ENCODE measurements at places on chromosomes 4 and X.

- no peak for DNase-seq
These were observed 2.4 kb downstream of the ZNF275 start for GRCh38 chrX:153336121-153336894.

GRCh38 chrX:64739792-64740378 is 236.4 kb downstream of the ZC4H2 start:
- no peak for DNase-seq

DNA sequence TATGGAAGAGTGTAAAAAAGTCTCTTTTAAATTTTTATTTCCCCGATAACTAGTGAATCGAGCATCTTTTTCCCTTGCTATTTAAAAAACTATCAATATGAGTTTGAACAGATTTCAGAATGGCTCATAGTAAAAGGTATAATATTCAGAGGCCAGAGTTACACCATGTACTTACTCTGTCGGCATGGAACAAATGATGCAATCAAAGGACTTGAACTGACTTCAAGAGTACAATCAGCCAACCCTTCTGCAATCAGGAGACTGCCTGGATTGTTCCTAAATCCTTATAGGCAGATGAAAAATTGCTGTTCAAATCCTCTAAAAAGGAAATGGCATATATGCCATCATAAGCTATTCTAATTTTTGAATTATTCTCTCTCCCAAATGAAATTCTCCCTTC is 273.3 kb downstream of the SH2D1A start:
- no peak for DNase-seq

DNA sequence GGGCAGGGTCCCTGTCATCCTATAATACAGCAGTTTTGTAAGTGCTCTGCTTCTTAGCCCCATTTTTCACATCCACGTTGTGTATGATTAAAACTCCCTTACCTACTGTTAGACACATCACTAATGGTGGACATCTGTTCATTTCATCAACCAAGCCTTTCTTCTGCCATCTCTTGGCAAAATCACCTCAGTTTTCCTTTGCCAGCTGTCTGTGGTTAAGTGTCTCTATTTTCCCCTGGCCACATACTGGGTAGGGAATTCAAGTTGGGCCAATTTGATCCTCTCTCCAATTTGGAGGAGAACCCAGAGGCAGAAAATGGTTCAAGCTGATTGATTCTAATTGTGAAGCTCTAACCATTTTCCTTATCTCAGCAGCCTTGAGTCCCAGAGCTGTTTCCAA is 436.1 kb downstream of the PCDH7 start:
- DNase-seq: no peak

GRCh38 chr4:114251020-114251419 is 271.6 kb upstream of the ARSJ start:
- no peak for DNase-seq

GRCh38 chrX:16914058-16914457 is 32.4 kb upstream of the REPS2 start:
- DNase-seq: no peak

DNA sequence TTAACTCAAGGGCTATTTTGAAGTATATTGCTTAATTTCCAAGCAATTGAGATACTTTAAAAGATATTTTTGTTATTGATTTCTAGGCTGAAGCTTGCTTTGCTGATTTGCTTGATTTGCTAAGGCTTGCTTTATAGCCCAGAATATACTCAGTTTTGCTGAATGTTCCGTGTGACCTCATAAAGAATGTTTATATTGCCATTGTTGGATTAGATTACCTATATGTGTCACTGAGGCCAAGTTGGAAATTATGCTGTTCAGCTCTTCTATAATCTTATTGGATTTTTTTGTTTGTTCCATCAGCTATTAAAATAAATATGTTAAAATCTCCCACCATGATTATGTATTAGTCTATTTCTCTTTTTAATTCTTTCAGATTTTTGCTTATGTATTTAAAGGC is 13.0 kb downstream of the TBC1D19 start:
- DNase-seq: no peak

GRCh38 chrX:155874571-155875244 is 6.4 kb upstream of the VAMP7 start:
- no peak for DNase-seq

DNA sequence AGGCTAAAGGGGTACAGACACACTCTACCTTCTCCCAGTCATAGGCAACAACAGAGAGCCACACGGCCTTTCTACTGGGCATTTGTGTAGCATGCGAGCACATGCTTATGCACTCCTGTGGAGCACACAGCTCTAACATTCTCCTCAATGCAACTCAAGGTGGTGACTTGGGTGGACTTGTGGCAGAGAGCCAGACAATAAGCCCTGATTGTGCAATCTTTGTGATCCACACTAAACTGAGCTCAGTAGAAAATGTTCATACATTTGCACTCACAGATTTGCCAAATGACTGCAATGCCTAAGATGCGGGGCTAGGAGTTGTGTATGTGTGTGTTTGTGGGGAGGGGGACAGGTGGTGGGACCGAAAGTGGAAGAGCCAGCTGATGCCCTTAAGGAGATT is 31.4 kb upstream of the SETD7 start:
- DNase-seq: no peak

DNA sequence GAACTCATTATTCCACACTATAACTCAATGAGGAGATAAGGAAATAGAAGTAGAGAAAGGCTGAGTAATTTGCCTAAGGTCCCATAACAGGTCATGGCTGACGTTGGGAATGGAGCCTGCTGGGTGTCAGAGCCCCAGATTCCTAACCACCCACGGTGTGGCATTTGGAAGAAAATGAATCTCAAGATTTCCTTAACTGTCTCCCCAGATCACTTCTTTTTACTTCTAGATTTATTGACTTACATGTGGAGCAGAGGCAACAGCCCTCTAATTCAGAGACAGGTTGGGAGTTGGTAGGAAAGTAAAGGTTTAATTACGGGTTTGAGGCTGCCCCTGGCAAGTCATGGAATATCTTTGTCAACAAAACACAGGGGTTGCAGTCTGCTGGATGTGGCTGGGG is 134.0 kb downstream of the ARHGAP10 start:
- no peak for DNase-seq

GRCh38 chr4:99763635-99764101 is 53.0 kb upstream of the DAPP1 start:
- DNase-seq: no peak

DNA sequence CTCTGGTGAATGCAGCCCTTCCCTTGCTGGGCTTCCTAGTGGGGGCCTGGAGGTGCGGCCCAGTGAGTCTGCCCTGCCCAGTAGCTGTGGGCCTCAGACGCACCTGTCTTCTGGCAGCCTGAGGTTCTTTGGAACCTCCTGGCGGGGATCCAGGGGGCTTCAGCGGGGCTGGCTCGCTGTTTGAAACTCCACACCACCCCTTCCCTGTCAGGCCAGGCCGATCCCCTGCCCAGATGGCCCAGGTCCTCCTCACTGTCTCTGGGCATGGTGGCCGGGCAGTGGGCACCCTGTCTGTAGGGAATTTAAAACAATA is 10.7 kb upstream of the NKX1-1 start:
- DNase-seq: no peak

GRCh38 chrX:96683997-96684338 is 674 bp upstream of the DIAPH2 start:
- DNase-seq: no peak

DNA sequence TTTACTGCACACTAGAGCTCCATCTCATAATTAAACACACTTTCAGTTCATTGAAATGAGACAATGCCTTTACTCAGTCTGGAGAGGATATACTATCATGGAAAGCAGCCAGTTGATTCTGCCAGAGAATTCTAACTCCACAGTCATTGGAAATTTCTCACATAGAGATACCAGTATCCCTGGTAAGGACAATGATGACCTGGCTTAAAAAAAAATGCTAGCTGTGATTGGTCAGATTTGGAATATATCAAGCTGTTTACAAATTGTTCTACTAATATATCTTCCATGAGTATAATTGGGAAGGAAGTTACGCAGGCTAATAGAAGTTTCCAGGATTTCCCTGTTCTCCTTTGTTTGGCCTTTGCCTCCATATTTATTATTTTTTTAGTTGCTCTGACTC is 34.5 kb upstream of the TLL1 start:
- DNase-seq: no peak

DNA sequence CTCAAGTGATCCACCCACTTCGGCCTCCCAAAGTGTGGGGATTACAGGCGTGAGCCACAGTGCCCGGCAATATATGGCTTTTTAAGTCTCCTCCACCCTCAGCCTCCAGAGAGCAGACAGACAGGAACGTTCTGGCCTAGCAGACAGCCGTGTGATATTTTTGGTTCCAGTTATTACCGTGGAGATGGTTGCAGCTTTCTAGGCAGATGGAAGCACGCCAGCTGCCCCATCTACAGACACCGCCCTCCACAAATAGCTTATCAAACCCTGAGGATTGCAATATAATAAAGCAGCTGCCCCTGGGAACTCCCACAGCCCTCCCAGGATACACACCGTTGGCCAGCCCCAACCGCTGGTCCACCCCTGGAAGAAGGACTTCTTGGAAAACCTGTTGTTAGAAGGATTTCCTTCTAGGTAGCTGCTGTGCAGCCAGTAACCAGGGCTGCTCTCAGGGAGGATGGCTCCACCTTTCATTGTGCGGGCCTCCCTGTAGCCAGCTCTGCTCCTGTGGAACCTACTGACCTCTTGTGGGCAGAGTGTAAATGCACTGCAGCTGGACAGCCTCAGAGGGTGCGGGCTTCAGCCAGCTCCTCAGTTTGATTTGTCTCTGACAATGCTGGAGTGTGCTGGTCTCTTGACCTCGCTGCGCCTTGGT is 44.0 kb downstream of the SLC25A5 start:
- DNase-seq: no peak

DNA sequence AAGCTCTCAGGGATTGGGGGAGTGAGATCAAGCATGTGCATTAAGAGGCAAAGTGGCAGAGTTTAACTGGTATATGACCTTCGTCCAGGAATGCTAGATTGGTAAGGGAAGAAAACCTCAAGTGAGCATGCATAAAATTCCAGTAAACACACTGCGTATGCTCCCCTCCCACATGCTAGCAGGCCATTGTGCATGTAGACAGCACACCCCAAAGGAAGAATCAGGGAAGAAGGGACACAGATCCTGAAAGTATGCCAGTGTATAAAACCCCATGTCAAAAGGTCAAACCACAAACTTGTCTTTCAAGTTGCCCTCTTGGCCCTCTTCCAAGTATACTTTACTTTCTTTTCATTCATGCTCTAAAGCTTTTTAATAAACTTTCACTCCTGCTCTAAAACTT is 405.2 kb upstream of the CNKSR2 start:
- DNase-seq: no peak

GRCh38 chr4:140924761-140925392 is 168.7 kb upstream of the TBC1D9 start:
- DNase-seq: no peak

- no peak for DNase-seq
These were observed 52.1 kb downstream of the CT47B1 start for GRCh38 chrX:120823556-120823955.

DNA sequence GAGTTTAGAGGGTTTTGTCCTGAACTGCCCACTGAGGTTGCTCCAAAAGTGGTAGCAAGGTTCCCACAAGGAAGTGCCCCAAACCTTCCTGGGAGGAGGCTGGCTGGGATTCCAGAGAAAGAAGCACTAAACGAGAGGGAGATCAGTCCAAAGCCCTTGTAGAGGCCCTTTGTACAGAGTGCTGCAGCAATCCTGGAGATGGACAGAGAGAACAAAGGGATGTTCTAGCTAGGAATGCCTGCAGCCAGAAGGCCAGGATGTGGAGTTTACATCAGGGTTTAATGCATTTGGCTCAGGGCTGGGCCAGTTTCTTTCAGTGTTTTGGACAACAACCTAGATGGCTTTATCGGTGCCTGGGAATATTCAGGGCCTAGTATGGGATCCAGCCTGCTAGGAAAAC is 2155.1 kb upstream of the AGA start:
- no peak for DNase-seq

DNA sequence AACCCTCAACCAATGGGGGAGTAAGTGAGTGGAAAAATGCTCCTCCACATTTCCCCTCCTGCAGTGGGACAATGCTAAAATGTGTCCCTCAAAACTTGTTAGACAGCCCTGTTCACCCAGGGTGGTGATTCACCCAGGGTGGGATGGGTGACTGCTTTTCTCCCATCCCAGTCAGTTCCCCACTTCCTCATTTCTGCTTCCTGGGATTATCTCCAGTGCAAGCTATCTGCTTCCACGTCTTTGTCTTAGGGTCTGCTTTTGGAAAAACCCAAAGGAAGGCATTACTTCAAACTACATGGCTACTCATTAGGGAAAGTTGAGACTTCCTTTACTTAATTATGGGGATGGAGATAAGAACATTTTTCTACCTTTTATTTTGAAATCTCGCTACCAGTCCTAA is 45.5 kb downstream of the ETNPPL start:
- no peak for DNase-seq

GRCh38 chr4:56187688-56188087 is 199.6 kb downstream of the AASDH start:
- DNase-seq: no peak
